ENCODE measurements at places on chromosomes 16 and 17.

DNA sequence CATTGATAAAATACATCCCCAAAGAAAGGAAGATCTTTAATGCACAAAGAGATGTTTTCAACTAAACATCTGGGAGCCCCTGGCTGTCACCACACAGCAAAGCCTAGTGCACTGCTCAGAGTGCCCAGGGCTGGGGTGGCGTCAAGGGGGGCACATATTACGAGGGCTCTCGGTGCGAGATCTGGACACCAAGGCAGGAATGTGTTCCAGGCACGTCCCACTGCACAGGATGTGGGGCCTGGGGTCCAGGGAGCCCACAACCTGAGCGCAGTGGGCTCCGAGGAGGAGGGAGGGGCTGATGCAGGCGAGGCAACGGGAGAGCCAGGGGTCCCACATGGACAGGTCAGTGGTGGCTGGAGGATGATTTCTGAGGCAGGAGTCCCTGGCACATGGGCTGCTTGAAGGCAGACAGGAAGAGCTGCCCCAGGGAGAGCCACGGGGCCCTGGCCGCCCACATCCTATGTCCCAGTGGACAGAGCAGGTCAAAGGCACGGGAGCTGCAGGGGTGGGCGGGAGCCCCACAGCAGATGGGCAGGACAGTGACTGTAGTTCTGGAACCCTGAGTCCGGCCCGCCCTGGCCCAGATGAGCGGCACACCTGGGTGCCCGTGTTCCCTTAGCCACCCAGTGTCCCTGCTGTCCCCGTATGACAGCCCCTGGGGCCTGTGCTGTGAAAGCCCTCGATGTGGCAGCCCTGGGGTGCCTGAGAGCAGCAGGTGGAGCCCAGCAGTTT, 56.4 kb downstream of the ZNF778 start:
- DNase-seq: no peak

DNA sequence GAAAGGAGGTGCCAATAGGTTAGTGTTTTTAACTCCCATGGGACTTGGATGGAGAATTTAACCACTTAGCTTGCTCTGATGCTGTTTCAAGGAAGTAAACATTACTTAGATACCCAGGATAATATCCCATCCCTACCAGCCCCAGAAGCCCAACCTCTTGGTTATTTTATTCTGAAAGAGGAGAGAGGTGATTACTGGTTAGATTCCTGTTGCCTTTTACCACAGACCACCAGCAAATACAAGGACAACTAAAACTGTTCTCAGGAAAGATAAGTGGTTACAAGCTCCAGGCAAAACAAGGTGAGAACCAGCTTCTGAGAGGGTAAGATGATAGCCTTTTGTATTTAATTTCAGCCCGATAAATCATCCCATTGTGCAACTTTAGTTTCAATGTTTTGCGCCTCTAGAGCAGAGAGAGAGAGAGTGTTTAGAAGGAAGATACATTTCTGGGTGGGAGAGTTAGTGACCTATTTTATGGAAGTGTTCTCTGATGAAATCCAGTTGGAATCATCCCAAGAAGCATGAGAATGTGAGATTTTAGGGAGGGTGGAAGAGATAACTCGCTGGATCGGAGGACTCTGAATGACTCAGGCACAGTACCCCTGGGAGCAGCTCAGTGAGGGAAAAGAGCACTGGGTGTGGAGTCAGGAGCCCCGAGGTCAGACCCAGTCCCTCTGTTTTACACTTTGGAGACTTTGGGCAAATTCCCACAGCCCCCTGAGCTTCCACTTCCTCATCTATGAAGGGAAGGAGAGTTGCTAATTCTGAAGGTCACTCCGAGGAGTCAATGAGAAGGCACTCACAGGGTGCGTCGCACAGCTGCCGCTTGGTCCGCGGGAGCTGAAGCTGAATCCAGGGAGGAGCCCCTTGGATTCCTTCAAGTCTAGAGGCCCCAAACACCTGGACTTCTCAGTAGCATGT, 12.1 kb downstream of the GLP2R start:
- no peak for DNase-seq

DNA sequence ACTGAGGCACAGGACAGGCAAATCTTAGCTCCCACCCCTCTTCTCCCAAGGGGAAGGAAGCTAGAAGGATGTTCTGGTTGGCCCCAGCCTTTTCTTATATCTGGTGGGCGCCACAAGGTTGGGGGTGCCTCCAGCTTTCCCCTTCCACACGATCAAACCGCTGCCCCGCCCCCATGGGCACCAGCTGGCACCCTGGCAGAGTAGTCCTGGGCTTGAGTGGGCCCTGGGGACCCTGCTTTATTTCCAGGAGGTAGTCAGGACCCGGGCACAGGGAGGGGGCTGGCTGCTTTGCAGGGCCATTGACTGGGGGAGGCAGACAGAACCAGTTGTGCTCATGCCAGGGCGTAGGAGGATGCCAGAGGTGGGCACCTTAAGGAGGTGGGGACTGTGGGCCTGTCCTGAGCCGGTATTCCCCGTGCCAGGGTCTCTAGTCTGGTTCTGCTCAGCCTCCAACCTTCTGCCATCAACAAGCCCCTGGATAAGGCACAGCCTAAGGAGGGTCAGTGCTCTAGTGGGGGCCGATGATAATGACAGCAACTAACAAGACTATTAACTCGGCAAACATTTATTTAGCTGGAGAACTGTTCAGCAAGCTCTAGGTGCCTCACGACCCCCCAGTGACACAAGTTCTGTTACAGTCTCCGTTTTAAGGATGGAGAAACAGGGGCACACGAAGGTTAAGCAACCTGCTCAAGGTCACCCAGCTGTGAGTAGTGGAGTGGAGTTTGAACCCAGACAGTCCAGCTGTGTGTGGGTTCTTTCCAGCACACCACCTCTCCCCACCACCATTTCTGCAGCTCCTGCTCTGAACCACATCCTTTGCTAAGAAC, 7.6 kb upstream of the PPP1R1B start:
- no peak for DNase-seq

DNA sequence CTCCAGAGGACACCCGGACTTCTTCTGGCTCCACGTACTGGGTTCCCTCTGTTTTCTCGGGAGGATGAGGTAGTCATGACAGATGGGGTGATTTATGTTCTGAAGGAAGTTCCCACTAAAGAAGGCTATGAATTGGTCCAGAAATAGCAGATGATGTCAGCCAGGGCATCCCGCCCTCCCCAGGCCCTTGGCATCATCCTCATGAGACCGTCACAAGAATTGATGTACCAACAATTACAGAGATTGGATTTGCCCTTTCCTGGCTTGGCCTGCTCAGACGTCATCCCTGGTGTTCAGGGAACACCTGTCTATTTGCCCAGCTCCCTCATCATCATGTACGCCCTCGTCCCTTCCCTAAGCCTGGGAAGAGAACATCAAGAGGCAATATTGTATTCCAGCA, 102.8 kb upstream of the CCL1 start:
- DNase-seq: no peak

GRCh38 chr17:40124279-40125141, 2.7 kb downstream of the MSL1 start:
- no peak for DNase-seq

All from CD4-positive, alpha-beta T cell treated with Interleukin-12 subunit alpha and Interleukin-12 subunit beta, for 1 hour (primary cell).